Iris pigment epithelial cell (primary cell): ENCODE measurements at places on chromosomes 5 and 9.

DNA sequence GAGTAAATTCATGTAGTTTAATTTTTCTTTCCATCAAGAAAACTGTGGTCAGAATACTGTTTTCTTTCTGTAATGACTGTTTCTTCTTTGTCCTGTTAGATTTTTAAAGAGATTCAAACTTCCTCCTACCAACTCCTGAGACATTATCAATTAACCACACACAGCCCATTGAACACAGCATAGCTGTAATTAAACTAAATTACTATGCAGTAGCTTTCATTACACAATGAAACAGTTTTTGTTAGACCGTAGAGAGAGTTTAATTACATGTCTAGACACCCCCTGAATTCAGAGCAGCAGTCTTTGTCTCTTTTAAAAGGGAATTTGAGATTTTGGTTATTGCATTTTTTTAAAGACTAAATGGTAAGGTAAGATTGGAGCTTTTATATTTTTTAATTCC lies 77.5 kb downstream of the STARD4 start:
- DNase-seq: no peak

DNA sequence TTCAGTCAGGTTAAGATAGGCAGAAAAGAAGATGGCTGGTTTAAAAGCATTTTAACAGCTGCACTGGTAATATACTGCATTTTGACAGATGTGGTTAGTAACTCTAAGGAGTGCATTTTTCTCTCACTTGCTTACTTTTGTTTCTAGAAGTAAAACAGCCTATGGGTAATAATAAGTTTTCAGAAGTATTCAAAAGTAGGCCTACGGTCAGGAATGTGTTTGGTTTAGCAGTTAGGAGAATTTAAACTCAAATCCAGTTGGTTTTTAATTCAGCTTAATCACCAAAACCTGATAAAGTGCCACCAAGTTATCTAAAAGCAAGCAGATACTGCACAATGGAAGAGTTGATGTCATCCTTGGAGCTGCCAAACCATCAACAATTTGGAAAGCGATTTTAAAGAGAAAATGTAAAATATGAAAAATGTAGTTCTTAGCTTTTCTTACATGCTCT lies 160.3 kb downstream of the ARSB start:
- DNase-seq: no peak

GRCh38 chr9:131524665-131525315 lies 6.3 kb downstream of the UCK1 start:
- DNase-seq: peak; percentile 75

DNA sequence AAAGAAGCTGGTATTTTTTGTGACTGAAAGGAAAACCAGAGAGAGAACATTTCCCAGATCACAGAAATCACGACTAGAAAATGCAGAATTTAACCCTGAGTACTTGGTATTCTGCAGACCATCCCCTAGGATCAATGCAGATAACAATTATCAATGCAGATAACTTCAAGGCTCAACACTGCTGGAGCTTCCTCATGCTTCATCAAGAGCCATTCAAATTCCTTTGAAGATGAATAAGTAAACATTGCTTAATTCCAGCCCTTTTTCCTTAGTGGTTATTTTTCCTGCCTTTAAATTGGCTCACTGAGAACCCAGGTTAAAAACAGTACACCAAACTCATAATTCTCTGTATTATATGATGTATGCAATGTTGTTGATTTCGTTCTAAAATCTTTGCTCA lies 370.1 kb upstream of the TLE4 start:
- DNase-seq: no peak

- no peak for DNase-seq
Measured at GRCh38 chr9:8825585-8826147, 1026.1 kb upstream of the DMAC1 start.

GRCh38 chr5:72597456-72597948 lies 90.3 kb upstream of the ZNF366 start:
- peak; percentile 96 for DNase-seq

DNA sequence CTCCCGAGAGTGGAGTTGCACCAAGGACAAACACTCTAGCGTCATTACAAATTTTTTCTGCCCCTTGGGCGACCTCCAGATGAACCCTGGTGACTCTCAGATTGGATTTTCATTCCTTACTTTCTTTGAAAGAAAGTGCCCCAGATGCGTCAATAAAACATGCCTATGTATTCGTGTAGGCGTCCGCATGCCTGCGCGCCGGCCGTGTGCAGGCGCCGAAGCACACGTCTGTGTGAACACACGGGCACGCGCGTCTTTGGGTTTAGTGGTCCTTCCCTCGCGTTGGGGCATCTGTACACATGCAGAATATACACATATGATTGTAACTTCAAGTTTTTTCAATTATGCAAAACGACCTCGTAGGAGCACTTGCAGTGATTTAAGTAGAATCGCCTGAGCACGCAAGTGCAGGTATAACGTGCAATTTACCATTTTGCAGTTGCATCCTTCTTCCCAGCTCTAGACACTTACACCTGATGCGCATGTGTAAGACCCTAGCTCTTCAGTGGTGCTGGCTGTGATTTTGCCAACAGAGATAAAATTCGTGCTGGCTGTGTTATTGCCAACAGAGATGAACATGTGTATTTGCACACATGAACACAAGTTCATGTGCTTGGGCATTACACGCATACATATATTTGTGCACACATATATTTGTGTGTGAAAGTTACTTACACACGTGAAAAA lies 1.9 kb upstream of the LHX2 start:
- DNase-seq: no peak

GRCh38 chr9:121972501-121972981 lies 120.6 kb downstream of the TTLL11 start:
- peak; percentile 52 for DNase-seq

DNA sequence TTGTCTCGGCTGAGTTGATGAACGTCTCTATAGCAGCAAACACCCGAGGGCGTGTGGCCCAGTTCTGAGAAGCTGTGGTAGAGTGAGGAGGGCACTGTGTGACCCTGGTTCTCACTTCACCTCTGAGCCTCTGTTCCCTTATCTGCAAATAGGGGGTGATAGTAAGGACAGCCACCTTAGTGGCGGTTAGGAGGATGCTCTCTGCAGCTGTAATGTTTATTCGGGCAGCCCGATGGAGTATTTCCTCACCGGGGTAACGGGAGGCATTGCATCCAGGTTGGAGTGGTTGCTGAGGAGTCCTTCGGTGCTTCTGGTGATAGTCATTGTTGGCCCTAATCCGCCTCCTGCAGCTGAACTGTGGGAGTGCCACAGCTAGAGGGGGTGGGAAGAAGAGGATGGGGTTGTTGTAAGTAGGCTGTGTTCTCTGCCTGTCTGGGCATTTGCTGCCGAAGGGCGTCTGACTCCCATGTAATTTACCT lies 13.9 kb downstream of the PRRC2B start:
- peak; percentile 68 for DNase-seq

DNA sequence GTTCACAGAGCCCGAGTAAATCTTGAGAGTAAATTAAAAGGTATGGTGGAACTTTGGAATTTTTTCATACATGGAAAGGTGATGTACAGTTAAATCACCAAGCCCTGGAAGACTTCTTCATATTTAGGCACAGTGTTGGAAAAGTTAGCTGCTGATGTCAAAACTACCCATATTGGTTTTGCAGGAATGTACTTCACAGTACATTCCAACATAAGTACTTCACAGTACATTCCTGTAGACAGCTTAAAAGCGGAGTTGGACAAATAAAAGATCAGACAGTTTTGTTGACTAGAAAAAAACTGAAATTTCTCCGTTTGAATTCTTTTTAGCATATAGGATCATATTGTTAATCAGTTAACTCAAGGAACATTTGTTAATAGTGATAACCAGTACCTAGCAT lies 1.8 kb downstream of the RANBP17 start:
- DNase-seq: peak; percentile 92

DNA sequence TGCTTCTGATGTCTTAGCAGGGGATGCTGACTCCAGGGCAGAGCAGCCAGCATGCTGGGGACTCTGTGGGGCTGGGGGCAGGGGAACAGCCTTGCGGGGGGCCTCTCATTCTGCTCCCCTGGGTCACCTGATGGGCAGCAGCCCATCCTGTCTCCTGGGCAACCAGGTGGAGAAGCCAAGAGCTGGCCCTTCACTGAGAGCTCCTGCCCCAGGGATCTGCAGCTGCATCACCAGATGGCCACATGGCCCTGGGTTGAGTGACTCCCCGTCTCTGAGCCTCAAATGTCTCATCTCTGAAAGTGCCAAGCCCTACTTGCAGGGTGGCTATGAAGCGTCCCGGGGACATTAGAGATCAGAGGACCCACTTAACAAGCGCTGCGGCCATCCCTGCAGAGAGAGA lies 49.1 kb downstream of the LRSAM1 start:
- no peak for DNase-seq

DNA sequence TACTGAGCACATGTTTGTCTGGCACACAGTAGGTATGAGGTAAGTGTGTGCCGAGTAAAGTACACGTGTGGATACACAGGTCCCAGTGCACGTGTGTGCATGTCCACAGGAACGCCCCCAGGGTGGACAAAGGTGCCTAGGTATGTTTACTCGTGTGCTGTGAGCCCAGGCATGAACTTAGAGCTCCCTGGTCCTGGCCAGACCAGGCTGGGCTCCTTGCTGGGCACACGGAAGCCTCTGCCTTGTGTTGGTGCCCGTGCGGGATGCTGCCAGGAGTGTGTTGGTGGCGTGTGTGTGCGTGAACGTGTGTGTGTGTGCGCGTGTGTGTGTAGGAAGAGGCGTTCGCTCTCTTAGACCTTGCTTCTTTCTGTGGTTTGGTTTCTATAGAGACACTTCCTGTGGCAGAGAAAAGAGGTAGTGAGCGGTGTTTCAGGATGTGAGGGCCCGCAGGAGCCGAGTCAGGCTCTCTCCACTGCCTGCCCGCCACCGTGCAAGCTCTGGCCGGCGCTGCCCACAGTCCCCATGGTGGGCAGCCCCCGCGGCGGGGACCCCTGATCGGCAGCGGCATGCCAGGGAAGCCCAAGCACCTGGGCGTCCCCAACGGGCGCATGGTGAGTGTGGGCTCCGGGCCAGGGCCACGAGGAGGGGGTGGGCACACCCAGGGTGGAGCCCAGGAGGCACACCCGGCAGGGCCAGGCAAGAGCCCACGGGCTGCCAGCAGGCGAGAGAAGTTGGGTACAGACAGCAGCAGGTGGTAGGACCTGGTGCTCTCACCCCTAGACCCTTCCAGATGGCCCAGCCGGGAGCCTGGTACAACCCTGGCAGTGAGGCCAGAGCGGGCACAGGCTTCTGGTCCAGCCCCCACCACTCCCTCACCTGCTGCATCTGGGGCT lies at the start of gene RGS14:
TSS of gene RGS14 (plus strand) at position 466 of the 893 bp plus-strand sequence. CDS start at position 567, 101 bp downstream.
- peak; percentile 61 for DNase-seq

GRCh38 chr9:115469841-115470240 lies 351.9 kb upstream of the TNC start:
- no peak for DNase-seq

- peak; percentile 98 for DNase-seq
Measured at GRCh38 chr9:115596021-115596745, 478.2 kb upstream of the TNC start.

DNA sequence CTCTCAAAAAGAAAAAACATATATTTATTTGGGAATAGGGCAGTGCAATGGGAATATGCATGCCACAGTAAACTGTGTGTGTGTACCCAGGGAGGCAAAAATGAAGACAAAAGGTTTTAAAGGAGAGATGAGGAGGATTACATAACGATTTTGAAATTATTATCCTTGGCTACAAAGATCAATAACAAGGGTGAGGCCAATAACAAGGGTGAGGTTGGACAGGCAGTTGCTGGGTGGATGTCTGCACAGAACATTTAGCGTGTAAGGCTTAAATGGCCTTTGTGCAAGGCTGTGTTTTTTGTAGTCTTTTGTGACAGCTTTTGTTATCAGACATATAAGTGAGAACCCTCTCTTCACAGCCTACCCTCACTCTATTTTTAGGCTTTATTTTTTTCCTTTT lies 114.0 kb downstream of the JMY start:
- DNase-seq: no peak

GRCh38 chr5:2883771-2884170 lies 132.3 kb upstream of the IRX2 start:
- DNase-seq: no peak

GRCh38 chr9:121881920-121882500 lies 211.1 kb downstream of the TTLL11 start:
- DNase-seq: no peak

DNA sequence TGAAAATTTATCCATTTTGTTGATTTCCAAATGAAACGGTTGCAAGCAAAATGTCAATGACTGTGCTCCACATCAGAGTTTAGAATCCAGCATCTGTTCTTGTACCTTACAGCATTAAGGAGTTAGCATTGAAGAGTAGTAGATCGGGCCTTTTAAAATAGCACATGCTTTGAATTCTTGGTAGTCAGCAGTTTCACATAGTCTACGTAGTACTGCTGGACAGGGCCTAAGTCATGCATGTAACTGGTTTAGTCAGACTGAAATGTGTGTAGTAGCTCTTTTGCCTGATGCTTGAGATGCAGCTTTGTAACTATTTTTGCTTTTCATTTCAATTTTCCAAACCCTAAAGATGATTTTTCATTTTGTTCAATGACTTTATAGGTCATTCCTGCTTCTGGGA lies 19.8 kb downstream of the LECT2 start:
- peak; percentile 55 for DNase-seq

DNA sequence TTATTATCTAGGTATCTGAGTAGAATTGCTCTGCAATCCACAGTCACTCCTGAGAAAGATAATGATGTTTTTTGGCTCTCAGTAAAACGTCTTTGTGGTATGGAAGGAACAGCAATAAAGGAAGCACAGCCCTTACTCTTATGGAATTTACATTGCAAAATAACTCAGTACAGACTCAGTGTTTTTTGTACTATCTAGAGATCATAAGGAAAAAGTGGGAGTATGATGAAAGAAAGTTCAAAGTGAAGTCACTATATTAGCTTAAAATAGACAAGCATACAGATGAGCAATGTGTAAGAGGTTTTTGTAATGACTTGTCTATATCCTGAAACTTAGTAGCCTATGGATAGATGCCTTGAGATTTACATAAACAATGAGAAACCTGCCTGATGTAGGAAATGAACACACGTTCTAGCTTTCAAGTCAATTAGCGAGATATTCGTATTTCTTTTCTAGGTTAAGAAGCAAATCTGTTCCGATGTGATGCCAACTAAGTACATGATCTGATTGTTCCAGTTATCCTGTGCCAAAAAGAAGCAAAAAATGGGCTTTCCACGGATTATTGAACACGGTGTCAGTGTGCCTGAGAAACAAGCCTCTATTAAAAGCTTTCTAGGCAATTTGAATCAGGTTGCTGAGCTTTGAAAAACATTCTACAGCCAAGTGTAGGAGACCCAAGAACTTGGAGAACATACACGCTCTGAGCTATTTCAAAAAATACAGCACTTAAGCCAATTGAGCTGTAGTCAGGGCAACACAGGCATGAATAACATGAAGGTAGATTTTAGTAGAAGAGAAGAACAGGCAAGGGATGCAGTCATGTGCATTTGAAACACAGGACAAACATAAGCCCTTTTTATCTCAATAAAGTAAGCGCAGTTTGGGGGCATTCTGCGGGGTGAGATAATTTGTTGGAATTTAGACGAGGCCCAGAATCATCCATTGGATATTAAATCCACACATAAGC lies 86.3 kb upstream of the TAF11L2 start:
- DNase-seq: peak; percentile 85
